Vagina (tissue), 2 donors: ENCODE measurements at places on chromosomes 11 and 22. TPM values are rescaled to one million over a fixed set of nuclear protein-coding genes. Genes with fewer than 3 reads are reported as not detected.

- no peak for DNase-seq
Measured at GRCh38 chr22:24117942-24118341, 63.3 kb upstream of the SUSD2 start.

DNA sequence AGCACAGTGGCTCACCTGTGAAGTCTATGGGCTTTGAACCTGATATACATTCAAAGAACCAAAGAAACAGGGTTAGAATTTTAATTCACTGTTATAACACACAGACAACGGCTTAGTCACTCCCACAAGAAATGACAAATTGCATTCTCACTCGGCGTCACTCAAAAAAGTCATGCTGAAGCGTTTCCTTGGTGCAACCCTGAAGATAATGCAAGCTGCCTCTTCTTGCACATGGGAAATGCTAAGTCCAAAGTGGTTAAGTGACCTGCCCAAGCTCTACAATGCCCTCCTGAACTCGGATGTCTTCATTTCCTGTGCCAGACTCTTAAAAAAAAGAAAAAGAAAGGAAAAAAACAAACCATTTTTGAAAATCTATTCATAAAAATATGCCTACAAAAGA is 10.0 kb downstream of the LGR4 start:
- DNase-seq, result no peak

- no peak for DNase-seq
Measured at GRCh38 chr11:112794331-112794846, 166.8 kb upstream of the NCAM1 start.

- DNase-seq, result no peak
Measured at GRCh38 chr11:123328281-123328867, 101.7 kb upstream of the GRAMD1B start.

Gene MIAT
- total RNA-seq, result 2.7 TPM

Gene NADSYN1
- total RNA-seq, result 75.9 TPM

Gene SMTNL1
- total RNA-seq, result not detected

Gene RBMXL2
- not detected for total RNA-seq
